ENCODE measurements at places on chromosomes 5 and 9.

DNA sequence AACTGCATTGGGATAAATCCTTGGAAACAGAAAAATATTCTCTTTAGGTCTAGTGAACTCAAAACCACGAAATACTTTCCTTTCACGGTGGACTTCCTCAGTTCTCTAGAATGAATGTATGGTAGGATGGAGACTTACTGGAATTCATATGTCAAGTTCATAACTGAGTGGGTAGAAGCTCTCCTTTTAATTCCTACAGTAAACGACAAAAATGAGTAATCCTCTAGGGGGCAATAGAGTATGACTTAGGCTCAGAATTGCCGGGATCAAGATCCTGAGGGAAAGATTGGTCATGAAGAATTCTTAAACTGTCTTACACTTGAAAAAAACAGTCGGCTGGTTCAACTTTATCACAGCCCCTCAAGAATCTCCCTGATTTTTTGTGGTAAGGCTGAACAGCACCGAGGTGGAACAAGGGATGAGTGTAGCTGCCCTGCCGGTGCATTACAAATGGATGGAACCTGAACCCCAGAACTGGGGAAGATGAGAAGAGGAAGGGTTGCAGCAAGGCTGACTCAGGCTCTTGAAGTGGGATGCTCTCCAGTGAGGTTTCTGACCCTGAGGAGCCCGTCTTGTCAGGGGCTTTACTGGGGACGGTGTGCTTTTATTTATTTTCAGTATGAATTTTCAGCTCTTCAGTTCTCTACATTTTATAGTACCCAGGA is 14.0 kb upstream of the LOX start:
- DNase-seq = peak; percentile 26

DNA sequence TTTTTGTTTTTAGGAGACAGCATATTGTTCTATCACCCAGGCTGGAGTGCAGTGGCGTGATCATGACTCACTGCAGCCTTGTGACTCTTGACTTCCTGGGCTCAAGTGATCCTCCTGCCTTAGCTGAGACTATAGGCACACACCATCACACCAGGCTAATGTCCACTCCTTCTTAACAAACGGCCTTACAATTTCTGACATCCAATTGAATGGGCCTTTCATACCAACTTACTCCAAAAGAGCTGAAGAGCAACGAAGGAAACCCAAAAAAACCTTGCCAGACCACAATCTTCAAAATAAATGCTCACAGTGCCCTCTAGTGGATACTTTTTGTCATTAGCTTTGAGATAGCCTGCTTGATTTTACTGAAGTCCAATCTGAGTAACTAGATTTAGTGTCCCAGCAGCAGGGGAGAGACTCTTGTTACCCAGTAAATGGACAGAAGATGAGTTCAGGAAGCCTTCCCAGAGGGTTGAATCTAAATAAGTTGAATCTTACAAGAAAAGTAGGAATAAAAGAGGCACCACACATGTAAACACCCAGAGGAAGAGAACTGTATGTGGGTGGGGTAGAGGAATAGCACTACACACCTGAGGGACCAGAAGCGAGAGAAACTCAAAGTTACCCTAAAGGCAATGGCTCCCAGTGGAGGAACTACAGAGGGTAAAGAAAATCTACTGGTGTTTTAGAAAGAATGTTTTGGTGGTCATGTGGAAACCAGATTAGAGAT is 9.3 kb downstream of the ZNF622 start:
- peak; percentile 78 for DNase-seq

GRCh38 chr5:149426931-149427330 is 47.8 kb upstream of the IL17B start:
- no peak for DNase-seq

GRCh38 chr5:158811921-158812320 is 287.8 kb downstream of the EBF1 start:
- DNase-seq = no peak

DNA sequence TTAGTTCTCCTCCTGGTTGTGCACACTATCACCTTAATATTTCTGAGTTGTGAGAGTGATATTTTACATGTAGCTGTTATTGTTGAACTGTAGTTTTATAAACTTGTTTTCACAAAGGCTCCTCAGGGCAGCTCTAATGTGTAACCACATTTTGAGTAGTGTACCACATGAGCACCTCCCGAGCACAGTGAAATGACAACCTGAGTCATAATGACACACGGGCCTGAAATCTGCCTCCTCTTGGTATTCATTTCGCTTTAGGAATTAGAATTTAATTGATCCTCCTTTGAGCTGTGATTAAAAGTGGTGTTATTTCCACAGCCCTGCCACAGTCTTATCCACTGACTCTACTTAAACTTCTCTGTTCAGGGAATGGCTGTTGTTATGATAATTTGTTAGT is 7.9 kb downstream of the MTRR start:
- no peak for DNase-seq

GRCh38 chr5:105630803-105631202 is 2039.9 kb downstream of the EFNA5 start:
- DNase-seq = no peak

DNA sequence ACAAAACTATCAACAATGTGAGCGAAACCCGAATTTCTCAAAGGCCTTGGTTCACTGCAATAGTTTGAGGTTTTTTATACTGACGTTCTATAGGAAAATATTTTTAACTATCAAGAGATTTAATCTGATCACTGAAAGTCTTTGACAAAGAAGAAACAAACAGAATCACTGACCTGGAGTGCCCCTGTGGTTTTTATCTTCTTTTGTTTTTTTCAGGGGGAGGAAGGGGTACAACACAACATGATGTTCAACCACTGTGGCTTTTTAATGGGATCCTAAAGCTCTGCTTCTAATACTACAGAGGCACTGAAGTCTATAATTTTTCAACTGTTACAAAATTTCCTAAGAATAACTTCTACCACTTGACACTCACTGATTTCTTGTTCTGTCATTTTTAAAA is 185.9 kb downstream of the AP3B1 start:
- DNase-seq = no peak

DNA sequence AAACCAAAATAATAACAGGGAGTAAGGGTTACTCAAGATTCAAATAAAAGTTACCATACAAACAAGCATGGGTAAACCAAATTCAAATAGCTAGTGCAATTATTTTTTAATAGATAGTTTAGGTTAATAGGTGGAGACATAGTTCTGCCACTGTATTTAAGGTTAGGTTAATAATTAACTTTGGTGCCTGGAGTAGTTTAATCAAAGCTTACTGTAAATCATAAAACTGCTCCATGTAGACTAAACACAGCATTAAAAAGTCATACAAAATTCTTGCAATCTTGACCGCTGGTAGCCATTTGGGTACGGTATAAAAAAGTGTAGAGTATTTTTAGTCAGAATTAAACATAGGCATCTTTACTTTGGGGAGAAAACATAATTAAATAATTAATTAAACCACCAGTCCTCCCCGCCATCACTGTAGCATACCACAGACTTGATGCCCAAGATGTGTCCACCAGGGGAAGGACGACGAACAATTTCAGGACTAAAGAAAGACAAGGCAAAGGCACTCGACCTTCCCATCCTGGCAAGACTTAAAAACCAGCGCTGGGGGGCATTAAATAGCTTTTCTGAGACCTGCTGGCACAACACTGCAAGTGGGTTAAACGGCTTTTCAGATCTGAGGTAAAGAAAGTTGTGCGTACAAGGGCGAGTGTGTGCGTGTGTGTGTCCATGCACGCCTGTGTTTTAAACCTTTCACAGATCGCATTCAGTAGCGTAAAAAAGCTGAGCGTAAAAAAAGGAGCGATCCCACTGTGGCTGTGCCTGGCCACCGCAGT is 2.9 kb downstream of the SEMA6A start:
- no peak for DNase-seq

DNA sequence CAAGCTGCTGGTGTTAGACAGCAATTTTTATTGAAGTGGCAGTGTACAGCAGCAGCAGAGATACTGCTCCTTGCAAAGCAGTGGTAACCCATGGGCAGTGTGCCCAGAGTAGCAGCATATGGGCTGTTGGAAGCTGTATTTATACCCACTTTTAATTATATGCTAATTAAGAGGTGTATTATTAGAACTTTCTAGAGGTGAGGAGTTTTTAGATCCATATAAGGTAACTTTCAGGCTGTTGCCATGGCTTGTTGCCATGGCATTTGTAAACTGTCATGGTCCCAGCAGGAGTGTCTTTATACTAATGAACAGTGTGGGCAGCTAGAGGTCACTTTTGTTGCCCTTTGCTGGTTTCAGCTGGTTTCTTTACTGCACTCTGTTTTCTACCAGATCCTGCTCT is 3.7 kb upstream of the PJA2 start:
- no peak for DNase-seq

GRCh38 chr9:114947058-114947457 is 16.7 kb upstream of the TNFSF8 start:
- DNase-seq = no peak

DNA sequence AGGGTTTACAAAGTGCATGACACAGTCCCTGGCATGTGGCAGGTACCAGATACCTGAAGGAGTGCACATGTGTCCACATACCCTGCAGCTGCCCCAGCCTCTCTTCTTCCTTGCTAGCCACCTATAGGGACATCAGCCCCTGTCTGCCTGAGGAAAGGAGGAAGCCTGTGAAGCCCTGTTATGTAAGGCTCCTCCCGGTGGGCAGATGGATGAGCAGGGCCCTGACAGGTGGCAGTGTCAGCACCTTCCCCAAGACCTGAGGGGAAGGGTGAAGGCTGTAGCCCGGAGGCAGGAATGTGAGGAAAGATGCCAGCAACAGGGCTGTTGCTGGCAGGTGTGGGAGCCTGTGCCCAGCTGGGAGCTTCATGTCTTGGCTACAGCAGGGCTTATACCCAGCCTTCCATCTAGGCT is 21.7 kb downstream of the TCF7 start:
- no peak for DNase-seq

DNA sequence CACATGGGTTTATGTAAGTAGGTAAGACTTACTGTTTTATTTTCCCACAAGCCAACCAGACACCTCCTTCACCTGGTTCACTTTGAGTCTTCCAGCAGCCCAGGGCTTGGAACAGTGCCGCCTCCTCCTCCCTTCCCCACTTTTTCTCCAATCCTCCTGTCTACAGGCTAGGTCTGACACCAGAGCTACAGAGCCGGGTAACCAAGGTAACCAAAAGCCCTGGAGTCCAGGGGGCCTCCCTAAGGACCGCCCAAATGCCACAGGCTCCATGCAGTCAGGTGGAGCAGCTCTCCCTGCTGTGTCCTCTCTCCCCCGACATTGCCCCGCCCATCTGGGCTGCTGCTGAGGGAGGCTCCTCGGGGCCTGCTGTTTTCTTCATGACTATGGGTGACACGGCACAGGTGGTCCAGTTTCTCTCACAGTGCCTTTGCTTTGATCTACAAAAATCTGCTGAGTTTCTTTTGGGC is 138.0 kb upstream of the EFNA5 start:
- DNase-seq = no peak

DNA sequence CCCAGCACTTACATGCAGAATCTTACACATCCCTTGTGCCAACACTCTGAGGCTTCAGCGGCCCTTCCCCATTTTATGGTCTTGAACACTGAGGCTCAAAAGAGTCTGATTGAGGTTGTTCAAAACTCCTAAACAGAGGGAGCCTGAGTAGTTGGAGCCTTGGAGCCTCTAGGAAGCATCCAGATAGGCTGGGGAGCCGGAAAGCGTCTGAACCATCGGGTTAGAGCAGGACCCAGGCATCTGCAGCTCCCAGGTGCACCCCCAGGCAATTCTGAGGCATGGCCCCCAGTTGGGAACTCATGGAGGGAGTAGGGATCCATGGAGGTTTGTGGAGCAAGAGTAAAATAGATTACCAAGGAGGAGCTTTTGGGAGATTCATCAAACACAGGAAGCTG is 3.8 kb downstream of the OLFML2A start:
- no peak for DNase-seq
